Frontal cortex (tissue), 4 donors: ENCODE measurements at places on chromosomes 13 and 19. TPM values are rescaled to one million over a fixed set of nuclear protein-coding genes. Genes with fewer than 3 reads are reported as not detected.

ZNF527 gene
- 30.2 TPM for total RNA-seq

MYO16 gene
- total RNA-seq, result 95.0 TPM

TIMM29 gene
- total RNA-seq, result 41.6 TPM

GRCh38 chr13:49446473-49446872, 2.4 kb downstream of the SETDB2 start:
- no peak for DNase-seq

- DNase-seq, result no peak
These were observed 56.8 kb upstream of the TNFRSF19 start for GRCh38 chr13:23513455-23513854.
